Stimulated activated CD8-positive, alpha-beta memory T cell treated with anti-CD3 and anti-CD28 coated beads, Interleukin-2, amount 100 ng/mL, for 1 hour (primary cell): ENCODE measurements at places on chromosomes 16 and 17.
A peak's percentile ranks its signal among the peaks of the same experiment; 100 is the strongest.

GRCh38 chr17:79707931-79708891, 22.5 kb upstream of the ENPP7 start:
- DNase-seq: peak; percentile 27

GRCh38 chr17:11144358-11145233, 96.4 kb upstream of the SHISA6 start:
- no peak for DNase-seq

DNA sequence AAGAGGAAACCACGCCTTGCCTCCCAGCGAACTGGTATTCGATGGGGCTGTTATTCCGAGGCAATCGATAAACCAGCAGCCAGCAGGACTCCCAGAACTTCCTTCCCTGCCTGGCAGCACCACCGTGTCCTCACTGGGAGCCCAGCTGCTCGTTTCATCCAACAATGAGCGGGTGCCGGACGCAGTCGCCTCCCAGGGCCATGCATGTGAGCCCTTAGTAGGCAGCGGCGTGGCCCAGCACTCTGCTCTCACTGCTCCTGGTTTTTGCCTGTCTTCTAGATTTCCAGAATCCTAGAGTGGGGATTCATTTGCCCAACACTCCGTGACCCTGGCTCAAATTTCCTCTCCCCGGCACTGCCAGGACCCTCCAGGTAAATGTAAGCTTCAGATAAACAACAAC, 29.1 kb upstream of the RASD1 start:
- no peak for DNase-seq

- DNase-seq: no peak
Measured at GRCh38 chr17:6940186-6940649, 55.6 kb upstream of the ALOX12 start.

DNA sequence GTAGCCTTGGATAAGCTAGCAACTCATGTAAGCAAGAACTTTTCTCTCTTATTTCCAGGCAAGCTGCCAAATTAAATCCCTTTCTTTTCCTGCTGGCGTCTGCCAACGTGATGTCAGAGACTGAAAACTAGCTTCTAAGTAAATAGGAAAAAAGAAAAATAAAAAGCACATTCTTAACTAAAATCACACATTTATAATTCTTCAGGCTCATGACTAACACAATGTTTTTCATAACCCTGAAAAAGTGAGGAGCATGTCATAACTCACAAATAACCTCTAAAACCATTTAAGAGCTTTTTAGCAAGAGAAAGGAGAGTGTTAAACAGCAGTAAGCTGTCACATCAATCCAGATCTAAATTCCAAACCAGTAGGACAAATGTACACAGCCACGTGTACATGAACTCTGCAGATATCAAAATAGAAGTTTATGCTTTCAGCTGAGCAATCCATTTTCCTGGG, 110.0 kb downstream of the N4BP1 start:
- no peak for DNase-seq

DNA sequence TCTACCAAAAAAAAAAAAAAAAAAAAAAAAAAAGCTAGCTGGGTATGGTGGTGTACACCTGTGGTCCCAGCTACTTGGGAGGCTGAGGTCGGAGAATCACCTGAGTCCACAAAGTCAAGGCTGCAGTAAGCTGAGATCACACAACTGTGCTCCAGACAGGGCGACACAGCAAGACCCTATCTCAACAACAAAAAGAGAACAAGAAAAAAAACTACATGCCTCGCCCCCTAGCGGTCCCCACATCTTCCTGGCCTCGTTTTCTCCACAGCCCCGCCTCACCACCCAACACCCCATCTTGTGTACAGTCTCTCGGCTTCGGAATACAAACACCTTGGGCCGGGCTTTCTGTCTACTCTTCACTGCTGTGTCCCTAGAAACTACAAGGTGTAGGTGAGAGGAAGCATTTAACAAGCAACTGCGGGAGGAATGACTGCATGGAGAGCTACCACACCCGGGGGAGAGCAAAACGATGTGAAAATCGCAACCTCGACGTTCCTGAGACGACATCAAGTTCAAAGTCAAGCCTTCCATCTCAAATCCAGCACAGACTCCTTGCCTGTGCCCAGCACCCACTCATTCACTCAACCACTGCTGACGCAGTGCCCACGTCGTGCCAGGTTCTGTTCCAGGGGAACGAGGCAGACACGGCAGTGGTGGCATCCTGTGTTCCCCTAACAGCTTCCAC, 9.0 kb downstream of the NTAN1 start:
- DNase-seq: no peak

- DNase-seq: no peak
Measured at GRCh38 chr17:80363518-80364090, 51.4 kb upstream of the ENDOV start.

- DNase-seq: no peak
Measured at GRCh38 chr17:49612726-49613125, 37.1 kb downstream of the NXPH3 start.
